ENCODE measurements at places on chromosomes 1 and 21. TPM values are rescaled to one million over a fixed set of nuclear protein-coding genes. Genes with fewer than 3 reads are reported as not detected.

GRCh38 chr1:174957829-174958228, 41.9 kb upstream of the CACYBP start:
- DNase-seq = no peak

DNA sequence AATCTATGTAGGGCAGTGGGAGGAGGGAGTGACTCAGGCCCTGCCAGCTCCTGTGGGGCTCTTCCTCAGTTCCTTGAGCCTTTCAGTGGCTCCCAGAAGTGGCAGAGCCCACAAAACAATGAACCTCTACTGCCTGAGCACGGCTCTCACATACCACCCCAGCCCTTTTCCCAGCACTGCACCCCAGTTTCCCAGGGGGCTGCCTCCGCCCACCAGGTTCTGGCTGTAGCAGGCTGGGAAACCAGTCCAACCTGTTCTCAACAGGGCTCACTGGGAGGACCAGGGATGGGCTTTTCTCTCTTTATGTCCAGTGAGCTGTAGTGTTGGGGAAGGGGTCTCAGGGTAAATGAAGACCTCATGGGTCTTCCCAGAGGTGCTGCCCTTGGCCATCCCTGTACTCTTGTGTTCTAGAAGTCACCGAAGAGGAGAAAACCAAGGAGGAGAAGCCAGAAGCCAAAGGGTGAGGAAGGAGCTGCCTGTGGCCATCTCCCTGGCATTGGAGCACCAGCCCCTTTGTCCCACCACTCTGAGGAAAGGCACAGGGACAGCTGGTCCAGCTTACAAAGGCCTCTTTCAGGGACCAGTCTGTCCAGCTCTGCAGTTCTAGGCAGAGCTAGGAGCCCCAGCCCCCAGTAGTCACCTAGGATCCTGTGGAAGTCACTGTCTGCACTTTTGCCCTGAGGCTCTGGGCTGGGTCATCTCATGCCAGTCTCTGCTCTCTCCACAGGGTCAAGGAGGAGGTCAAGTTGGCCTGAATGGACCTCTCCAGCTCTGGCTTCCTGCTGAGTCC, 3.5 kb downstream of the MARCKSL1 start:
- no peak for DNase-seq

DNA sequence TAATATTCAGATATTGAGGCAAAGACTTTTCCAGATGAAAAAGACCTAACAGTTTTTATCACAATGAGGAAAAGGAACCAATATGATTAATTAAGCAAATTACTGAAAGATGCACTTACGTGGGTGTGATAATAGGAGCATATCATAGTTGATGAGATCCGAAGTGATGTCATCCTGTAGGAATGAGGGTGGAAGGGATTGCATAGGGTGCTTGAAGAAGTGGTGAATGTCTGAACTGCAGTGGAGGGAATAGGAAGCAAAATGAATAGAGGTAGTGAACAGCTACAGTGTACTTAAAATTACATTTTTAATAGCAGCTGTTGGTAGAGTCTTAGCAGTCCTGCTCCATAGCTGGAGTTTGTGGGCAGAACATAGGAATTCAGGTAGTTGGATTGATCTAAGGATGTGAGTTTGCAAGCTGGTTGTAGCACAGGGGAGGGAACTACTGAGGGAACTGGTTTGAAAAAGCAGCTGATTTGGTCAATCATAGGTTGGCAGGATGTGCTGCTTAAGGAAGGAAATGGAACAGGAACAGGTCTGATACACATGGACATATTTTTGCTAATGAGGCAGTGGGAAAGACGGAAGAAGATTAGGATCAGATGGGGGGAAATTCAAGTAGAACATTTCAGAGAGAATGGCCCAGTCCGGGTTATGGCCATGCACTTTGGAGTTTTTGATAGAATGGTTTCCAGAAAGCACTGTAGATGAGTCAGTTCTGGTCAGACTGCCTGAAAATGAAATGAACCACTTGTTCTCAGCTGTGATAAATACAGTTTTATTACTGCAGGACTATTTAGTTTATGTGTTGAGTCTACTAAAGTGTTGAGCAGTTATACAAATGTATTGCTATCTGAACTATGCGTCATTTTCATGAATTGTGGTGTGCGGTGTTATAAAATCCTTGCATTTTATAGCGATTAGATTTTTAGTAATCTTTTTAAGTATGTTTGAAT, 155.8 kb downstream of the RYR2 start:
- DNase-seq = no peak

- DNase-seq = no peak
Observed at GRCh38 chr1:80656641-80657040, 1144.1 kb upstream of the ADGRL2 start.

- no peak for DNase-seq
Observed at GRCh38 chr1:7292714-7293419, 478.2 kb upstream of the VAMP3 start.

TNN gene
- total RNA-seq = 0.85 TPM

- no peak for DNase-seq
Observed at GRCh38 chr1:13538832-13539231, 25.0 kb upstream of the LRRC38 start.

- DNase-seq = no peak
Observed at GRCh38 chr1:210553711-210554110, 225.0 kb downstream of the HHAT start.

DNA sequence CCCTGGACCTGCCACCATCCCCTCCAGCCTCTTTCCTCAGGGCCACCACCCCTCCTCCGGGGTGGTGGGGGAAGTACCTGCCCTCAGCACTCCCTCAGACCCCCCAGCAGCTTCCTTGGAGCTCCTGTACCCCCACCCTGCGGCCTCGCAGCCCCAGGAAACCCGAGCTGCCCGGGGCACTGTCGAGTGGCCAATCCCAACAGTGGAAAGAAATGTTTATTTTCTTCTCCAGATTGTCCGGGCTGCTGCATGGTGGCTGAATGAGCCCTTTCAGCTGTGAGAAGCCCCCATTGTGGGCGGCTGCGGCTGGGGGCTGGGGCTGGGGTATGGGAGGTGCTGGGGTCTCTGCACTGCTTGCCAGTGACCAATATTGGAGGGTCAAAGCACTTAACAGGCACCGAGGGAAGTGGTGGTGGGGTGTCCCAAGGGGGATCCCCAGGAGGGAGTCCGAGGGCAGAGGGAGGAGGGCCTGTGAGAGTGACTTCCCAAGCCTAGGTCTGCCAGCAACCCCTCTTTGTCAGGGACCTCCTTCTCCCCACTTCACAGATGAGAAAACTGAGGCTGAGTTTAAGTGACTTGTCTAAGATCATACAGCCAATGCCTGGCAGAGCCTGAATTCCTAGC, 25.2 kb downstream of the RUNX3 start:
- DNase-seq = peak; percentile 40

- no peak for DNase-seq
Observed at GRCh38 chr1:23029337-23029736, 10.1 kb downstream of the KDM1A start.

GRCh38 chr1:87278825-87279535, 49.7 kb upstream of the LMO4 start:
- no peak for DNase-seq

APOBEC4 gene
- not detected for total RNA-seq

DNA sequence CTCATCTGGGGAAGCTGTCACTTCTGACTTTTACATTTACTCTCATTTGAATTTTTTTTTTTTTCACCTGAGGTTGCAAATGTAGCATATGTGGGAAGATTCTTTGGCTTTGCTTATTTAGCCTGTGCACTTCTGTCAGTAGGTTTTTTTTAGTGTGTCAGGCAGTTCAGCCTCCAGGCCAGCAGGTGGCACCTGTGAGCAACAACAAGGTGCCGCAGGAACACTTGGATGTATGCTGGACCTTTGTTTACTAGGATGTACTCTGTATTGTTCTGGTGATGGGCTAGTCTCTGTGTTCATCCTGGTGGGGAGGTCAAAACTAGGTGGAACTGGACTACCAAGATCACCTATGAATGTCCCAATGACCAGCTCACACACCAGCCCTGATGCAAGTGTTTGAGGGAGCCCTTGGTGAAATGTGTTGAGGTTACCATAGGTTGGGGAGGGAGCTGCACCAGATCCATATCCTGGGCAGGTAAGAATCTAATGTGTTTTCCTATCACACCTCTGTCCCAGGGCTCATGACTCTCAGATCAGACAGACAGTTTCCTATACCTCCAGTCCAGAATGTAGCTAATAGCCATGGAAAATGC, 618.2 kb downstream of the BRINP3 start:
- no peak for DNase-seq

DNA sequence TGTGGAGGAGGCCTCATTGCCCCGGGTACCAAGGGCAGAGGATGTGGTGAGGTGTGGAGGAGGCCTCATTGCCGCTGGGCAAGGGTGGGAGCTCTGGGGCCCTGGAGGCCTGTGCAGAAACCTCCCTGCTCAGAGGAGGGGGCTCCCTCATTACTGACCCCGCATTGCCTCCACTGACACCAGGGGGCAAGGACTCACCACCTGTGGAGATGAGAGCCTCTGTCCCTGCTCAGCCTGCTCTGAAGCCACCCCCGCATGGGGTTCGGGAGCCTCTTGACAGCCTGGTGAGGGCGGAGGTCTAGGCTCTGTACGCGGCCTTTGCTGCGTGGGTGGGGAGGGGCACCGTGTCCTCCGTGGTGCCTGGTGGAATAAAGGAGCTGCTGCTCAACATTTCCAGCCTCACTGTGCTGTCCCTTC, 95.0 kb upstream of the COL6A1 start:
- DNase-seq = no peak

DNA sequence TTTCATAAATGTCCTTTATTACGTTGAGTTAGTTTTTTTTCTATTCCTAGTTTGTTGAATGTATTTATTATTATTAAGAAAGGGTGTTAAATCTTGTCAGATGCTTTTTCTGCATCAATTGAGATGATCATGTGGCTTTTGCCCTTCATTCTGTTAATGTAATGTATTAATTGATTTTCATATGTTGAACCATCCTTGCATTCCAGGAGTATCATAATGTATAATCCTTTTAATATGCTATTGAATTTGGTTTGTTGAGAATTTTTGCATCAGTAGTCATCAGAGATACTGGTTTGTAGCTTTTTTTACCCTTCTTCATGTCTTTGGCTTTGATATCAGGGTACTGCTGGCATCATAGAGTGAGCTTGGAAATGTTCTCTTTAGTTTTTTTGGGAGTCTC, 100.0 kb downstream of the POFUT2 start:
- no peak for DNase-seq

TMOD4 gene
- total RNA-seq = not detected

DNA sequence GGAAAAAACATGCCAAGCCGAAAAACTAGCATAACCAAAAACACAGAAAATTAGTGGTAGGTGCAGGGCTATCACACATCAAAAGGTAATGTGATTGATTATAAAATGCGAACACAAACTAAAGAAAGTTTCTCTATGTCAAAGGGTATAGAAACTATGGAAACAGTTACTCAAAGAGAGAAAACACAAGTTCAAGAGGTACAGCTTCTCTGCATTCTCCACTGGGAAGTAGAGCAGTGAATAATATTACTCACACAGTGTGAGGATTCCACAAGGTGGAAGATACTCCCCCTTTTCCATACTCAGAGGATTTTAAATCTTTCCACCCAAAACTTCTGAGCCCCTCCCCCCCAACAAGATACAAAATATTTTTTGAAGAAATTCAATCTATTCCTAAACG, 18.6 kb downstream of the AKT3 start:
- no peak for DNase-seq

GJB4 gene
- 41.4 TPM for total RNA-seq

KCNJ10 gene
- total RNA-seq = not detected

- DNase-seq = no peak
Observed at GRCh38 chr1:119622311-119623192, 25.5 kb downstream of the ZNF697 start.

DNA sequence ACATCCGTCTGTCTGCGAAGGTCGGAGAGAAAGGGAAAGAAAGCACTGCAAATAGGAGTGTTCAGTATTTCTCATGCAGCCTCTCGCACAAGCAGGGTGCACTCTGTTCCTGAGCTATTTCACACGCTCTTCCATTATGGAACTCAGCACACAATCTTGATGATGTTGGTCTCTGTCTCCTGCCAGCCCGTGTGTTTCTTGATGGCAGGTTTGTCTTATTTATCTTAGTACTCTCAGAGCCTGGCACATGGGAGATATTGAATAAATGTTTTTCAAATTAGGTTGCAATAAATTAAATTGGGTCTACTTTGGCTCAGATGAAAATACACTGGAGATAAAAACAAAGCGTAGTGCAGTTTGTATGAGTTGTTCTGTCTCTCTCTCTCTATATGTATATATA, 134.9 kb upstream of the ETS2 start:
- DNase-seq = no peak

SLAMF9 gene
- total RNA-seq = not detected

DNA sequence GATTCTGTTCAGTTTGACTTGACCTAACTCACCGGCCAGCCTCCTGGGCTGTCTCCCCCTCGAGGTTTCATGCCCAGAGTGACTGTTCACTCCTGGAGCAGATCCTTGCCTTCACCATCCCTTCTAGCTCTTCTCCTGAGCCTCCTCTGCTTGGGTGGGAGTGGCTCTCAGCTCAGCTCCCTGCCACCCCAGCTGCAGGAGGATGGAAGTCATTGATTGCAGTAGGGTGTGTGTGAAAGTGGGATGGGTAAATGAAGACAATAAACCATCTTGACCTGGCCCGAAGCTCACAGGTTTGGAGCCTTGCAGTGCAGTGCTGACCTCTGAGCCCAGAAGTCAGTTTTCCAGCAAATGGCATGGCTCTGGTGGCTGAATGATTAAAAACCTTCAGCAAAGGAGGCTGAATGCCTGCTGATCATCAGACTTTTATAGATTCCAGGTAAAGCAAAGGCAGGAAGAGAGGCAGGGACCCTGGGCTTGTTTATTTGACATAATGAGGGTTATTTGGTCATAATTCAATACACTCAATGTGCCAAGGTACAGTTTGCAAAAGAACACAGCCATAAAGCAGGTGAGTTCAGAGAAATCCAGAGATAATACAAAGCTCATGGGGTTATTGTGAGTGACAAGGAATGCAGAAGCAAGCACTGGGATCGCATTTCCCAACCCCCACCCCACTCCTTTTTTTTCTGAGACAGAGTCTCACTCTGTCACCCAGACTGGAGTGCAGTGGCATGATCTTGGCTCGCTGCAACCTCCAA, 17.5 kb upstream of the TFF3 start:
- DNase-seq = no peak

- DNase-seq = no peak
Observed at GRCh38 chr1:112231331-112231730, 164.7 kb upstream of the CTTNBP2NL start.

- DNase-seq = peak; percentile 79
Observed at GRCh38 chr1:89821322-89822108, 683 bp downstream of the LRRC8D start.

DNA sequence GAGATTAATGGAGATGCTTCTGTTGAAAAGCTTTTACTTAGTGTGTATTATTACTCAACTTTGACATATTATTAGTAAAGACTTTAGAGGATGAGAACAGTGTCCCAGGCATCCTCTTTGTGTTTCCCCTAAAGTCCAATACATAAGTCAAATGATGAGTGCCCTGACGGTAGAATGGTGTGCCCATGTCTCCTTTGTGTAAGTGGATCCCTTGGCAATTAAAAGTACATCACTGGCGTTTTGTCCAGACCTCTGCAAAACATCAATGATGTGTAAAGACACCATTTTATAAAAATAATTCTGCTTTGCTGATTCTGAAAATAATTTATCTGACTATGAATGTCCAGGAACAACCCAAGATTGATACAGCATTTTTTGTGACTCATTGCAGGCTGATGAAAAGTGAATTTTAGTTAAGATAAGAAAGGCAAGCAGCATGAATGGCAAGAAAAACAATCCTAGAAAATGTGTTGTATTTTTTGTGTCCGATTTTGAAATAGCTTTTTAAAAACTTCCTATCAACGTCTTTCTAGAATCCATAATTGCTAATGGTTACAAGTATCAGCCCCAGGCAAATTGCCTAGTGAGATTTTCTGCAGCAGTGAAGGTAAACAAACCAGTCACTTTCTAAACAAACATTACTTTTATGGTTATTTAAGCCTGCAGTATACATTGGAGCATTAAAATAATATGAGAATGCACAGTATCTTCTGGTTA, 251.5 kb downstream of the PTPRC start:
- no peak for DNase-seq

Measured in suprapubic skin (tissue), 4 donors.